ENCODE measurements at places on chromosomes 2 and 18.

DNA sequence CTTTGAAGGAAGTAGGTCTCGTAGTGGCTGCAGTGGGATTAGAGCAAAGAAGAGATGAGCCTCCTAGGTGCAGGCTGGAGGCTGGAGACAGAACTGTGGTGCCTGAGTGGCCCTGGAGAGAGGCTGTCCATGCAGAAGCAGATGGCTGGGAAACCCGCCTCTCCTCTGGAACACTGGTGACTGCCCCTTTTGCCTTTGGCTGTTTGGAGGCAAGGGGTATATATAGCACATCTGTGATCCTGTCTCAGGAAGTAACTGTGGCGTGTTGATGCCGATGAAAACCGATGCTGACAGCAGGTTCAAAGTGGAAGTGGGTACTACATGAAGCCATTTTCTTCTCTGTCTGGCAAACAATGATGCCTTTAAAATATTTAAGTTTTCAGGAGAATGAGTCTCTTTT is 43.5 kb downstream of the SLC9A2 start:
- no peak for DNase-seq

GRCh38 chr2:19577723-19578122 is 219.3 kb upstream of the OSR1 start:
- DNase-seq: no peak

GRCh38 chr2:85673716-85674375 is 5.8 kb upstream of the SFTPB start:
- no peak for DNase-seq

GRCh38 chr18:11005528-11005927 is 143.8 kb downstream of the PIEZO2 start:
- DNase-seq: no peak

DNA sequence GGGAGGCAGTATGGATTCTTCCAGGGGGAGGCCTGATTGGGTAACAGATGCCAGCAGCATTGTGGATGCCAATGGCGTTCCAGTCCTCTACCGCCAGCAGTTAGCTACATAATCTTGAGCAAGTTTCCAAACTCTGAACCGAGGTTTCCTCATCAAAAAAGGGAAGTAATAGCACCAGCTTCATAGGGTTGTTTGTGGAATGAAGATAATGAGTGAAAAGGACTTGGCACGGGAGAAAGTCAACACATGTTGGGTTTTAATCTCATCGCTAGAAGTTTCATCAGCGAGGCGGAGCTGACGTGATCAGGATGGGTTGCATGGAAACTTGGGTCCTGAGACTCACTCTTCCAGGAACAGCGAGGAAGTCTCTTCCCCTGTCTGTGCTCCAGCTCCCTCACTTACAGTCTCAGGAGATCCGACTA is 266.7 kb downstream of the SH3BP4 start:
- DNase-seq: no peak

DNA sequence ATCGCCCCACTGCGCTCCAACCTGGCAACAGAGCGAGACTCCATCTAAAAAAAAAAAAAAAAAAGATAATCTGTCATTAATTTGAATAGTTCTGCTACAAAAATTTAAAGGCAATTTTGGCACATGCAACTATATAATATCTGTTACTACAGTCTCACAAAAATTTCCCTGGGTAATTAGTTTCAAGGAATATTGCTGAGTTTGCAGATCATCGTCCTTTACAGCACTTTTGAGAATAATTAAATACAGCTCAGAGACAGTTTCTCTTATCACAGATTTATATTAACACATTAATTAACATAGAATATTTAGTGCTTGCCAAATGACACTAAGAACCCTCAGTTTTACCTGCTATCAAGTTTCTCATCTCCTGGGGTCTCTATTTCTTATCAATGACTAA is 540.4 kb upstream of the ZNF804A start:
- no peak for DNase-seq

GRCh38 chr2:148981781-148982180 is 56.7 kb upstream of the LYPD6B start:
- DNase-seq: no peak

DNA sequence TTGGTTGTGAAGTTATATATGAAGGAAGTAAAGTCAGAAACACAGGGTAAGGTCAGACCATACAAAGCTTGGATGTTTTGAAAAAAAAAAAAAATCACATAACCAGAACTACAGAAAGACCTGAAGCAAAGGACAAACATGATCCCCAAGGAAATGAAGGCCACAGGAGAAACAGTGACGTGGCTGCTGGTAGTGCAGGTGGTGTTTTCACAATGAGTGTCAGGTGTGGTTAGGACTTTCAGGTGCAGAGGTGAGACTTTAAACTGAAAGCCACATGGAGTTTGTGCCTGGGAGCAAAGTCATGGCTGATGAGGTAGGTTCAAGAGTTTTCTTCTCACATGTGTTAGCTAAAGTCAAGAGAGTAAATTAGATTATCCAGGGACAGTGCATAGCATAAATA is 270.7 kb downstream of the PIEZO2 start:
- DNase-seq: no peak

DNA sequence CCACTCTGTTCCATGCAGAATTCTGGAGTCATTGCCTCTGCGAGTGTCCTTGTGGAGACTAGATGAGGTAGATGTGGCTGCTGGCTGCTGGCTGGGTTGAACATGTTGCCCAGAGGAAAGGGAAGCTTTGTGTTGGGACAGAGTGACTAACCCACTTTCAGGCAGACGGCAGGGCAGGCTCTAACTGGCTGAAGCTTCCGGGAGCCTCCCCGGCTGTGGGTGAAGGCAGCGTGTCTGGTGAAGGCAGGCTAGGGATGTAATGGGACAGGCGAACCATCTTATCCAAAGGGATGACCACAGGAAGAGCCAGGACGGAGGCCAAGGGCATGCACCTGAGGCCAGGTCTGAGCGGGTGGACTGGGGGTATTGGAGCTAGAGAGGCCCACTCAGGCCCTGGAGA is 16.0 kb downstream of the ASPRV1 start:
- DNase-seq: peak; percentile 47

- no peak for DNase-seq
Observed at GRCh38 chr2:138307099-138307498, 194.5 kb upstream of the SPOPL start.

DNA sequence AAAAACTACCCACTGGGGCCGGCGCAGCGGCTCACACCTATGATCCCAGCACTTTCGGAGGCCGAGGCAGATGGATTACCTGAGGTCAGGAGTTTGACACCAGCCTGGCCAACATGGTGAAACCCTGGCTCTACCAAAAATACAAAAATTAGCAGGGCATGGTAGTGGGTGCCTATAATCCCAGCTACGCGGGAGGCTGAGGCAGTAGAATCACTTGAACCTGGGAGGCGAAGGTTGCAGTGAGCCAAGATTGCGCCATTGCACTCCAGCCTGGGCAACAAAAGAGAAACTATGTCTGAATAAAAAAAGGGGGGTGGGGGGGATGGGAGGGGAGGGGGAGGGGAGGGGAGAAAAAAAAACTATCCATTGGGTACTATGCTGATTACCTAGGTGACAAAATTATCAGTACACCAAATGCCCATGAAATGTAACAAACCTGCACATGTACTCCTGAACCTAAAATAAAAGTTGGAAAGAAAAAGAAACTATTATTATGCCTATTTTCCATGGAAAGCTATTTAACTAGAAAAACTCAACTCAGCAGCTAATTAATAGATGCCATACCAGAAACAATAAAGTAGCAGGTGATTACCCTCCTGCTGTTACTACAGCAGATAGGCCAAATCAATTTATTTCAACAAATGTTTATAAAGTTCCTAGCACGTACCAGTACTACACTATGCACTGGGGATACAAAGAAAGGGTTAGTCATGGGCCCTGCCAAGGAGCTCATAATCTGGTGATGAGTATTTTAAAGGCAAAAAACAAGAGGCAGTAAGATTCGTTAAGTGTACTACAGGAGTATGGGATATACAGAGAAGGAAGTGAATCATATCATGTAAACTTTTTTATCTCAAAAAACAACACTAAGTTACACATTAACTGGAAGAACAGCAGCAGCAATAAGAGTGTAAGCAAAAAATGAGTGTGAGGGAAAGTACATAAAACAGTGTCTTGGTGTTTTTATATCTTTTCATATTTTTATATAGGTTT is 112.8 kb upstream of the SLC39A10 start:
- no peak for DNase-seq

GRCh38 chr2:162731917-162732804 is 106.4 kb downstream of the KCNH7 start:
- no peak for DNase-seq

GRCh38 chr2:235836491-235836911 is 331.7 kb downstream of the GBX2 start:
- DNase-seq: no peak

DNA sequence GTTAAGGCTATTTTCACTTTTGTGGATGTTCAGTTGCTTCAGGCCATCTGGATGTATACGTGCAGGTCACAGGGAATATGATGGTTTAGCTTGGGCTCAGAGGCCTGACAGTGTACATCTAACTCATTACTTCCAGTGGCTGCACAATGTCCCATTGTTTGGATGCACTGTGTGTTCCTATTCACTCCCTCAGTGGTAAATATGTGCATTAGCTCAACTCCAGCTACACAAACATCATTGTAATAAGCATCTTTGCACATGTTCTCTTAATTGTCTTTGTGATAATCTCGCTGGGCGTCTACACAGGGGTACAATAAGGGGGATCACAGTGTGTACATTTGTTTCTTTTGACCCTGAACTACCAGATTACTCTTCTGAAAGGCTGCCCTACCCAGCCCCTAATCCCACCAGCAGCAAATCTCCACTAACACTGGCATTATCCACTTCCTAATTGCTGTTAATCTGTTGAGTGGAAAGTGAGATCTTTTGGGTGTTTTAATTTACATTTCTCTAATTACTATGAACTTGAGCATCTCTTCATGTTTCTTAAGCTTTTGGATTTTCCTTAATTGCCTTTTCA is 56.1 kb upstream of the POLE4 start:
- DNase-seq: no peak

GRCh38 chr2:11903085-11903606 is 156.7 kb downstream of the LPIN1 start:
- no peak for DNase-seq

- no peak for DNase-seq
Observed at GRCh38 chr2:203983064-203983715, 46.6 kb downstream of the ICOS start.

GRCh38 chr18:79577451-79578395 is 101.9 kb upstream of the CTDP1 start:
- DNase-seq: no peak

DNA sequence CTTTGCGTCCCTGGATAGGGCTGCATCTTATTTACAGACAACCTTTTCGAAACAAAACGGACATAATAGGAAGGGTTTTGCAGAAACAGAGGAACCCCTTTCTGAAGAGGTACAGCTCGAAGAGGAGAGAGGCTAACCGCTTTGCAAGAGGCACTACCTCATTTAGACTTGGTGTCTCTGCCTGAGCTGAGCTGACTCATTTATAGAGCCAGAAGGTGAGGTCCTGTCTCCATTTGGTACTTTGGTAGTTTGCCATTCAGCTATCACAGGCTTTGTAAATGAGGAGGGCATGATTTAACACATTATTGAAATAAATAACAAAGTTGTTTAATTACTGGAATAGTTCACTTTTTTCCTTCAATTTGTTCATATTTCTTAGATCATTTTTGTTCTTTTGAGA is 2.2 kb upstream of the NXPH2 start:
- DNase-seq: no peak

- no peak for DNase-seq
Observed at GRCh38 chr2:12340164-12340563, 376.6 kb upstream of the TRIB2 start.

DNA sequence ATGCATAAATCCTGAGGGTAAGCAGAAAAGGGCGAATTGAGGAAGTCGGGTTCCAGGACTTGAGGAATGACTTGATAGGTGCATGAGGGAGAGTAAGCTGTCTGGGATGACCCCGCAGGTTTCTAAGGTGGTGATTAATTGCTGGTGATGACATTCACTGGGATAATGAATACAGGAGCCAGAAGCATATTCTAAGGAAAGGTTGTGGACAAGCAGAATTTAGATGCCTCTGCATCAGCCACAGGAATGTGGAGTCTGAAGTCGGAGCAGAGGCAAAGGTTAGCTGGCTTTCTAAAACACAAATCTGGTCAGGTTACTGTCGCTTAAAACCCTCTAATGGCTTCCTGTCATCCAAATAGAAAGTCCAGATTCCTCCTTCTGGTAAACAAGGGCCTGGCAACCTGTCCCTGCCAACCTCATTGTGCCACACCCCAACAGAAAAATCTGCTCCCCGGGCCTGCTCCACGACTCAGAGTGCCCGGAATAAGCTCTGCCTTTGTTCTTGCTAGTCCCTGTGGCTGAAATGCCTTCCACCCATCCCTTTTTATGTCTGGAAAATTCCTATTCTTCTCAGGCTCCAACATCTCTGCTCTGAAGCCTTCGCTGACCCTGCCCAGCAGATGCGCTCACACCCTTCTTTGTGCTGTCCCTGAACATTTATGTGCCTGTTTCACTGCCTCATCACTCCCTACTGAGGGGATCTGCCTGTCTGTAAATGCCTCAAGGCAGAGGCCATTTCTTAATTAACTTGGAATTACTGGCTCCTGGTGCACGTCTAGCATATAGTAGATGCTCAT is 11.3 kb upstream of the TMEM214 start:
- DNase-seq: peak; percentile 20

- DNase-seq: no peak
Observed at GRCh38 chr2:60413814-60414168, 139.7 kb downstream of the BCL11A start.

- no peak for DNase-seq
Observed at GRCh38 chr2:1014802-1015201, 64.2 kb downstream of the SNTG2 start.

GRCh38 chr18:76013057-76013456 is 482.0 kb downstream of the ZNF516 start:
- DNase-seq: no peak

GRCh38 chr2:188078534-188078933 is 213.1 kb upstream of the GULP1 start:
- DNase-seq: no peak
